ENCODE measurements at places on chromosomes 7 and 10.

GRCh38 chr7:39248041-39248691 is 270.5 kb downstream of the POU6F2 start:
- DNase-seq, result no peak

- no peak for DNase-seq
These were observed 24.9 kb downstream of the C10orf71 start for GRCh38 chr10:49323896-49324270.

DNA sequence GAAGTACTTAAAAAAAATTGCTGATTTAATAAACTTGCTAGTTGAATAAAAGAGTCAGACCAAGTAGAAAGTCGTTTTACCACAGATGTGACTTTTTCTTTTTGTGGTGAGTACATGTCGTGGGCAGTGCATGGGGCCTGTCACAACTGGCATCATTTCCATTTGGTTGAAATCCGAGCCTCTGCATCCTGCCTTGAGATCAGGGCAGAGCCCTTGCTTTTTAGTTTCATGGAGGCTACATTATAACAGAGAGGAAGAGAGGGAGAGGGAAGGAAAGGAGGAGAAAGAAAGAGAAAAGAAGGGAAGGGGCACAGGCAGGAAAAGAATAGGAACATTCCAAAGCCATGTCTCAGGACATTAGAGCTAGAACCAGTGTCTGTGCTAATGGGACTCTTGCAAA is 20.4 kb upstream of the INSYN2A start:
- no peak for DNase-seq

- DNase-seq, result no peak
These were observed 181.8 kb downstream of the KIAA1217 start for GRCh38 chr10:24390746-24391145.

DNA sequence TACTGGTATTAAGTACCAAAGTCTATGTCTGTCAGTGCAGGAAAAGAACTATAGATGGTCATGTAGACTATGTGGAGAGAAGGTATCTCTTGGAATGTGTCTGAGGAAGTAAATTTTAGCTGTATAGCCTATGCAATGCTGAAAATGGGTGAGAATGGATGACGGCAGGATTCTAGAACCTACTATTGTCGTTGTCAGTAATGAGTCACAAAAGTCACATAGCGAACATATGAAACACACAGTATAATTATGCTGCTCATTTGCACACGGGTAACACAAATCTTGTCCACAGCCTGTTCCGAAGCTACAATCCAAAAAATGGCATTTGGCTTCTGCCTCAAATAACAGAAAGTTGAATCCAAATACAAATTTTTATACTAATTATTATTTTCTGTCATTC is 33.6 kb upstream of the KMT2E start:
- no peak for DNase-seq

DNA sequence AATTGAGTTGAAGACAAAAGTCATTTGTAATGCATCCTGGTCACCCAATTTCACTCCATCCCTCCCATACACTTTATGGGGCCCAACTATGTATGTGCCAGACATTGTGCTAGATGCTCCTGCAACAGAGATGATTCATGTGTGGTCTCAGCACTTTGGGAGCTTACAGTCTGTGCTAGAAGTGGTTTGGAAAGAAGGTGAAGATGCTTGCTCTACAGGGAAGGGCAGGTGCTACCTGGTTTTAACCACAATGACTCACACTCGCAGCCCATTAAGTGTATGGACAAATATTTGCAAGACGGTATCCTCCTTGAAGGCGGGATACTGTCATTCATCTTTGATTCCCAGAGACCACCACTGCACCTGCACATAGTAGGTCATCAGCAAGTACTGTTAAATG is 257.6 kb downstream of the OTUD1 start:
- no peak for DNase-seq

- DNase-seq, result no peak
These were observed 39.5 kb downstream of the PRKAG2 start for GRCh38 chr7:151837285-151838042.

DNA sequence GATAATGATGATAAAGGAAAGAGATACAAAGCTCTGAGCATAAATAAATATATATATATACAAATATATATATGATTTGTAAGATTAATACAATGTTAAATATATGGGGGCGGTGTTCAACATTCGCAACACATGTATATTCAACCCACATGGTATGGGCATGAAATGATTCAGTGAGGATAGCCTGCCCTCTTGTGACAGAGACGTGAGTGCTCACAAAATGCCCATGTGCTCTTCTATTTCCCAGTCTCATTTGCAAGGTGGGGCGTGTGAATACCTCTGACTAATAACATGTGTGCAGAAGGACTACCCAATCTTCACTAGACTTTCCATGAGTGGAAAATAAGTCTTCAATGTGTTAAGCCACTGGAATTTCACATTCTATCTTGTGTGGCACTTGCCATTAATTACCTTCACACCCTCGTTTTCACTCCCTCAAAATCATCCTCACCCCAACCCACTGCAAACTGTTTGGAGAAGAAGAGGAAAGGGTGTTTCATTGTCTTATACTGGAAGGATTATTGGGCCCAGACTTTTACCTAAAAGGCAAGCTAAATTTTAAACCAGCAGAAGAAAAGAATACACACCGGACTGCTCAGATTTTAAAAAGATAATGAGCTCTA is 26.9 kb downstream of the ASAH2 start:
- peak; percentile 5 for DNase-seq

DNA sequence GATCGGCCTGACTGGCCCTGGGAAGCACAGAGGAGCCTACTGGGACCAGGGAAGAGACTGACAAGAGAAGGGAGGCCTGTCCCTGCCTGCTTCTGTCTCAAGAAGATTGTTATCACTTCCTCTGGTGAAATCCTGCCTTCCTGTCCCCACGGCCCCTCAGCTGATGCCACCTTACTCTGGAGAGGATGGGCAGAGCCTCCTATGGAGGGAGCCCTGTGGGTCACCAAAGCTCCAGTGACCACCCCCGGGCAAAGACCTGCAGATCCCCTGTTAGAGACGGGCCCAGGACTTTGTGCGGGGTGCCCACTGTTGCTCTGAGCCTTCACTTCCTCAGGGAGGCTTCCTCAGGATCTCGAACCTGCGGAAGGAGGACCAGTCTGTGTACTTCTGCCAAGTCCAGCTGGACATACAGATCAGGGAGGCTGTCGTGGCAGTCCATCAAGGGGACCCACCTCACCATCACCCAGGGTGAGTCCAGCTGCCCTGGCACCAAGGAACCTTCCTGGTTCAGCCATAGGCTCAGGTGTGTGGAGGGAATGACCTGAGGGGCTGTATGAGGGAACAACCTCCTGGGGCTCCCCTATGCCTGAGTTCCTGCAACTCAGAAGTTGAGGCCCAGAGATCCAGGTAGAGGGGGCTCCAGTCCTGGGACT is 1.4 kb upstream of the PILRB start:
- DNase-seq, result no peak

DNA sequence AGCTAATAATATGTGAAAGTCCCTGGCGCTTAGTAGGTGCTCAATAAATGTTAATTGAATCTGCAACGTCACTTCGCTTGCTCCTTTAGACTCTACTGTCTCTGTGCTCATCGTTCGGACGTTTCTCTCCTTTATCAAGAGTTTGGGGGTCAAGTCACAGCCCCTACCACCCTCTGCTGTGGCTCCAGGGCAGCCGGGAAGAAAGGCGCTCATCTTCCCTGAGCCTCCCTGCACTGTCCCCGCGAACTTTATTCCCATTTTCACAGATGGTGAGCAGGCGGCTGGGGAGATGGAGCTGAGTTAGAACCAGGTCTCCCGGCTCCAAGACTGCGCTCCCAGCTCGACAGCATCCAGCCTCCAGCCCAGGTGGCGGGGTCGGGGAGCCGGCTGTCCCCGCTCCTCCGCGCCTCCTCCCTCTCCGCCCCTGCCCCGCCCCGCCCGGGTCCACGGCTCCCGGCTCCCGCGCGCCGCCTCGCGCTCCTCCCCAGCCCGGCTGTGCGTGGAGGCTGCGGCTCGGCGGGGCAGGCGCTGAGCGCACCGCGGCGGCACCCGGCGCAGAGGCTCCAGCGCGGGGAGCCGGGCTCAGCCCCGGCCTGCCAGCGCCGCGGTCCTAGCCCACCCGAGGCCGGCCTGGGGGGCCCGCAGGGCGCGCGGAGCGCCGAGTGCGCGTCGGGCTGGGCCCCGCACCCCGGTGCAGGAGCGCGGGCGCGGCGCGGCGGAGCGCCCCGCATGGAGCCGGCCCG is at the start of gene CLEC2L:
Gene CLEC2L (plus strand): TSS at position 487 of the 743 bp plus-strand sequence. CDS start 243 bp downstream, at position 730.
- DNase-seq, result peak; percentile 5

DNA sequence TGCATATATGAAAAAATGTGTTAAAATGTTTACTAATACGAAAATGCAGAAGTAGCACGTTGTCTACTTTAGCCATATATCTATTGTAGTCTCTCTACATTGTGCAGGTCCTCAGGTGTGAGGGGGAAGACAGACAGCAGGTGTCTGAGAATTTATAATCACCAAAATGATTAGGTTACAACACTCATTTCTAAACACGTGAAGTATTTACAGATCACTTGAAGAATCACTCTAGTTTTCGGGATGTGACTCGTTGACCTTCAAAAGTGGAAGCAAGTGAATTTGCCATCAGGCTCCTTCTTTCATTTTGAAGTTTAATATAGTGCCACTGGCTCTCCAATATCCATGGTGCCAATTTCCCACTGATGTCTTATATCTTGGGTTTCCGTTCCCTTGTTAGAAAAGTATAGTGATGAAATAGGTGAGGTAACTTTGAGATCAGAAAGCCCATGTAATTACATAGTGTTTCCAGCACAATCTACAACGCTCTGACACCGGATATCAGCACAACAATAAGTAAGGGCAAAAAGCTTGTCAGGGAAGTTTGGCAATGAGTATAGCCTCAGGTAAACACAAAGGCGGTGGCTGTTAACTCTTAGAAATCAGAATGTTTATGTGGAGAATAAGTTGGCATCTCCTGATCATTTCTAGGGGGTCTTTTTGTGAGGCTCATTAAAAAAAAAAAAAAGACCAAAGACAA is 57.5 kb upstream of the SP4 start:
- DNase-seq, result no peak

- no peak for DNase-seq
These were observed 332.5 kb downstream of the ZWINT start for GRCh38 chr10:56028298-56029132.

GRCh38 chr7:90276033-90276728 is 31.2 kb downstream of the CFAP69 start:
- DNase-seq, result no peak

DNA sequence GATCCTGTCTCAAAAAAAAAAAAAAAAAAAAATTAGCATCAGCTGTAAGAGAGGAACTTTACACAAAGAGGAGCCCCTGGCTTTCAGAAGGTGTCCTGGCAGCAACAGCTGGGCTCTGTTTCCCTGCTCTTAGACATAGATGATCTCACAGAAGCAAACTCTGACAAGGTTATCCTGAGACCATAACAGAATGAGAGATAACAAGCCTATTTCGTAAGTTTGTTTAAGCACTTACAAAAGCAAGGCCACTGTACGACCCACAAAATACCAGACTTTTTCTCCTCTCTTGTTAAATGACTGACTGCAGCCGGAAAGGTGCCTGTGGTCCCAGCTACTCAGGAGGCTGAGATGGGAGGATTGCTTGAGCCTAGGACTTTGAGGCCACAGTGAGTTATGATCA is 33.3 kb upstream of the OTUD1 start:
- no peak for DNase-seq

- DNase-seq, result peak; percentile 71
These were observed 34.8 kb upstream of the CCSER2 start for GRCh38 chr10:84293574-84294016.

DNA sequence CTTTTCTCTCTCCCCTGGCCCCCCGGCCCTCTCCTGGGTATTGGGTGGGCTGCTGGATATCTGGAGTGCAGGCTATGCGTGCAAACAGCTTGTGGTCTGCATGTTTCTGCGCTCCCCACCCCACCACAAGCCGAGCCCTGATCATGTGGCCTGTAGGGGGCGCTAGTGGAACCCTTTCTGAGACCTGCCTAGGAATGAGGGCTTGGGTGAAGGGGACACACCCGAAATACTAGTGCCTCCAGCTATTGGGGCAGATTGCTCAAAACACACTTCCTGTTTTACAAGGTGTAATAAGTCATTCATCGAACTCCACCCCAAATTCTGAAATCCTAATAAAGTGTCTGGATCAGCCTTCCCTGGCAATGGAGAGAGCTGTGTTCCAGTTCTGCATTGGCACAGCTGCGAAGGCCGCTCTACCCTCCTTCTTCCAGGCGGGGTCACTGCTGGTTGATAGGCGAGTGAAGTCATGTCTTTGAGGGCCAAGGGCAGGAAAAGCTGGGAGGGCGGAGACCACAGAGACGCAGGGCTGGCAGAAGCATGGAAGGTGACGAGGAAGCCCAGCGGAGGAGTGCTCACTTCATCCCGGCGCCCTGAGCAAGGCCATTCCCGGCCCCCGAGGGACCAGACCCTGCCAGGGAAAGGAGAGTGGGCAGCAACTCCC is 19.8 kb upstream of the PRRT4 start:
- no peak for DNase-seq

DNA sequence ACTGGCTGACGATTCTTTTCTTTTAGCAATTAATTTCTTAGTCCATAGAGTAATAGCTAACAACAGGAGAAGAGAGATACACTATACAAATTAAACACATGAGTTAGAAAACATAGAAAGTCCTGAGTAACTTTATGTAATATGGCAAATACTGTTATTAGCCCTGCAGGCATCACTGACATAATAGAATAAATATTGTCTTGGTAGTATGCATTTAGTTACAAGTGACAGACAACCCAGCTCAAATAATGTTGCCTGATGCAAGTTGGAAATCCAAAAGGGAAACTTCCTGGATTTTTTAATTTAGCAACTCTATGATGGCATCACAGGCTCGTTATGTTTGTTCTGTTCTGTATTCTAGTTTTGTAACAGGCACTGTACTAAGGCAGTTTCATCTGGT is 95.1 kb downstream of the DKK1 start:
- DNase-seq, result no peak

- DNase-seq, result no peak
These were observed 9.8 kb upstream of the MRPS16 start for GRCh38 chr10:73262105-73262730.

DNA sequence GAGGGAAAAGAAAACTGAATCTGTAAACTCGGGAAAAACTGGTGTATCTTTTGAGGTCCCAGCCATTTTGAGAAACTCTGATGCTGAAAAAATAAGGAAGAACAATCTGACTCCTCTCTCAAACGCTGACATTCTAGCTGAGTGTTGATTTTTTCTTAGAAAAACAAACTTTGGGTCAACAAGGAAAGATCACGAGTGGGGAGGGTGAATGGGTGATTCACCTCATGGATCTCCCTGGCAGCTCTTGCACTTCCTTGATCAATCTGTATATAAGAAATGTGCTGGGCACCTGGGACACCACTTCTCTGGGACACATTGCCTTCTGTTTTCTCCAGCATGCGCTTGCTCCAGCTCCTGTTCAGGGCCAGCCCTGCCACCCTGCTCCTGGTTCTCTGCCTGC is at the start of gene PIP:
Gene PIP (plus strand): TSS at position 297 of the 400 bp plus-strand sequence. CDS start 40 bp downstream, at position 337.
- DNase-seq, result no peak

GRCh38 chr7:150950496-150951180 is 27.5 kb downstream of the KCNH2 start:
- DNase-seq, result no peak

All from cerebellum (tissue), 4 donors.